ENCODE measurements at places on chromosomes 6 and 20.

- no peak for DNase-seq
Measured at GRCh38 chr6:141140905-141141304, 991.8 kb upstream of the GJE1 start.

DNA sequence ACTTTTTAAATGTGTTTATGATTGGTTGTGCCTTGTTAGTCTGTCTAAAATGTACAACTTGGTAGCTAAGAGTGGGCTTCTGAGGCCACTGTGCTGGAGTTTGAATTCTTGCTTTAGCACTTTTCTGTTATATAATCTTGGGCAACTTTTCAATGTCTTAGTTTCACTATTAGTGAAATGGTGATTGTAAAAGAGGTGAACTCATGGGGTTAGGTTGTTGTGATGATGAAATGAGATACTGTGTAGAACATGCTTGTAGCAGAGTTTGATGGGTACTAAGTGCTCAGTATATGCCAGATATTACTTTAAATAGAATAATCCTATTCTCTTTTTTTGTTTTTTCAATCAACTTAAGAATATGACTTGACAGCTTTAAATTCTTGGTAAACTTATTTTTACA is 624.7 kb downstream of the CD109 start:
- DNase-seq: no peak

- peak; percentile 96 for DNase-seq
Measured at GRCh38 chr6:17865798-17866725, 121.4 kb downstream of the KIF13A start.

DNA sequence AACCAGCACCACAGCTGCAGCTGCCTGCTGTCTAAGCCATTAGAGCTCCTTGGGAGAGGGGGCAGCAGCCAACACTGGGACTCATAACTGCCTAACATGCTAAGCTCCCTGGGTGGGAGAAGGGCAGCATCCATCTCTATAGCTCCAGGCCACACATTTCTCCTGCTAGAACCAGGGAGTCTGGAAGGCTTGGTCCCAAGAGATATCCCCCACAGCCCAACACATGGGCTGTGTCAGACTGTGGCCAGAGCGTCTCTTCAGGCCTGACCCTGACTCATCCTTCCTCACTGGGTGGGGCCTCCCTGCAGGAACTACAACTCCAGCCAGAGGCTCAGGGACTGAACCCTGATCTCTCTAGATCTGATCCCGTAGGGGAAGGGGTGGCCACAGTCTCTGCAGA is 411.1 kb downstream of the HDGFL1 start:
- DNase-seq: peak; percentile 80

GRCh38 chr6:128696691-128697689 is 176.6 kb upstream of the PTPRK start:
- DNase-seq: peak; percentile 72

DNA sequence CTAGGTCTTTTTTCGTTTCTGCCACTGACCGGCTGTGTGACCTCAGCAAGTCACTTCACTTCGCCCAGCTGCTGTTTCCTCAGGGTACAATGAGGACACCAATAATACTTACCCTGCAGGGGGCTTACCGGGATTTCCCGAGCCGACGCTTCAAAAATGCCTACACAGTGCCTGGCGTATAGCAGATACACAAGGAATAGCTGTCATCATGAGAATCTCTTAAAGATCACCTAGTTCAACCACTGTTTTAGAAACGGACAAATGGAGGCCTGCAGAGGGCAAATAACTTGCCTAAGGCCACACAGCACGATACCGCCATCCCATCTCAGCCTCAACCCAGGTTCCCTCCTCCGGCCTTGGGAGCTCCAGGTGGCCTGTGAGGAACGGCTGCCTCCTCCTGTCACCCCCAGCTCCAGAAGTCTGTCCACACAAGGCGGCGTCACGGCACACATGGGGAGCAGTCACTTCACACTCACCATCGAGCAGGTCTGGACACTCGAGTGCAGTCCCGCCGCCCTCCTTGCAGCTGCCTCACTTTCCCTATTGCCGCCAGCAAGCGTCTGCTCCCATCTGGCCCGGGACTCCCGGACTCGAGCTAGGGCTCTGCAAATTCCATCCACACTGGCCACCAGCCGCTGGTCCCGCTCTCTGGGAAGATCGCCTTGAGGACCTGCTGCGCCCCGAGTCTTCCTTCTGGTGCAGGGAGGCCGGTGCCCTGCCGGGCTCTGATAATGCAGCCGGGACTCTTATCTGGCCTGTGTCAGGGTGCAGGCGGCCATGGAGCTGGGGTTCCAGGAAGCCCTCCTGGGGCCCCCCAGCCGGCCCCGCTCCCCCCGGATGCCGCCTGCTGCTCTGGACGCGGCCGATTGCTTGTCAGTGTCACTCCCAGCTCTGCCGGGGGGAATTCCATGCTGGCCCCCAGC is at the start of gene RIPOR3:
RIPOR3 (minus strand) TSS at position 893 of the 923 bp plus-strand sequence; CDS start at position 479, 414 bp downstream.
- peak; percentile 24 for DNase-seq

GRCh38 chr6:169935861-169936260 is 184.4 kb downstream of the ERMARD start:
- DNase-seq: no peak
